Fibroblast of skin of left biceps (primary cell): ENCODE measurements at places on chromosomes 2 and 18.

- no peak for DNase-seq
Measured at GRCh38 chr2:16642088-16642487, 23.5 kb downstream of the CYRIA start.

DNA sequence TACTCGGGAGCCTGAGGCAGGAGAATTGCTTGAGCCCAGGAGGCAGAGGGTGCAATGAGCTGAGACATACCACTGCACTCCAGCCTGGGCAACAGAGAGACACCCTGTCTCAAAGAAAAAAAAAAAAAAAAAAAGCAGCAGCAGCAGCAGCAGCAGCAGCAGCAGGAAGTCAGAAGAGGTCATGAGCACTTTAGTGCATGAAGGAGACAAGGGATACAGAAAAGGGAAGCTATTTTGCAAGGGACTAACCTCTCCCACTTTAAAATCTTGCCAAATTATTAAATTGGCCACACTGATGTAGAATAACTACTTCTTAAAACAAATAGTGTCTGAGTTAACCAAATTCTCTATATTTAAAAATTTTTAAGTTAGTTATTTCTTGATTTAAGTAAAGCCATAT lies 113.4 kb upstream of the PDE1A start:
- no peak for DNase-seq

- no peak for DNase-seq
Measured at GRCh38 chr2:199991691-199992090, 36.3 kb downstream of the MAIP1 start.

DNA sequence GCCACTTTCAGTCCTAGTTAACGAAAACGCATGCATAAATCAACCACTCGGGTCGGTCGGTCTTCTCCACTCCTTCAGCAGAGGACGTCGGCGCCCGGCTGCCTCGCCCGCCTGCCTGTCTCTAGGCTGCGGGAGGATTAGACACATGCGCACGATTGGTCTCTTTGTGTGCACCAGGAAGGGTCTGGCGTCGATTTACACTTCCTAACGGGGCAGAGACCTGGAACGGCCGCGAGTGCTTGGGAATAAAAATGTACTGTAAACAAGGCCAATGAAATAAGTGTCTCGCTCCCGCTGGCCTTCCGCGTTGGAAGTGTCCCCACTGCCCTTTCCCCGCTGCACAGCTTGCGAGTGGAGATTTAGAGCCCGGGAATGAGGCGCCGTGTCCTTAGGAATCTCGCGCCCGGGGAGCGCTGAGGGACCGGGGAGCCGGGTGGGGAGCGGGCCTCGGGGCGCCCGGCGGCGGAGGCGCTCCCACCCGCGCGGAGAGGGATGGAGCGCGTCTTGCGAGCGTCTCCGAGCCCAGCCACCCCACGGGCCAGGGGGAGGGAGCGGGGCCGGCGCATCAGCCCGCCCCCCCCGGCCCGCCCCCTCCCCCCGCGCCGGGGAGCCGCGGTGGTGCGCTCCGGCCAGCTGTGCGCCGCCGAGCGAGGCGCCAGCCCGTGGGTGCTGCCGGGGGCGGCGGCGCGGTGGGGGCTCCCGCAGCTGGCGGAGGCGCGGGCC lies at the start of gene DOK6:
DOK6 (plus strand) TSS at position 636 of the 723 bp plus-strand sequence.
- DNase-seq, result peak; percentile 50

- DNase-seq, result peak; percentile 49
Measured at GRCh38 chr18:61551586-61551985, 218.4 kb downstream of the CDH20 start.

GRCh38 chr2:218323526-218324472 lies 31.5 kb upstream of the TMBIM1 start:
- peak; percentile 25 for DNase-seq

- DNase-seq, result no peak
Measured at GRCh38 chr18:40056079-40056692, 1898.8 kb upstream of the PIK3C3 start.

DNA sequence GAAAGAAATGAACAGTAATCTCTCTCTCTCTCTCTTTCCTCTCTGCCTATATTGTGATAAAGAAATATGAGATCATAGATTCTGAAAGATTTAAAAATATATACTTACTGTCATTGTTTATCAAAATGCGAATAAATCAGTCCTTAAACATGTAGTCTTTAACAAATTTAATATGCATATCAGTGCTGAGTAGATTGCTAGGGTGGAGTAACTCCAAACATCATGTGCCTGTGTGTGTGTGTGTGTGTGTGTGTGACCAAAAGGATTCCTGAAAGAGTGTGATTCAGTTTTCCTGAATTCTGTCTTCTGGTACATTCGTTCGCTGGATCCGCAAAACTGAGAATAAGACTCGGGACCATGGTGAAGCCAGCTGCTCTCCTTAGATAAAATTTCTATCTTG lies 24.0 kb upstream of the DSEL start:
- DNase-seq, result no peak

- DNase-seq, result no peak
Measured at GRCh38 chr2:70330476-70330875, 28.6 kb upstream of the FAM136A start.

DNA sequence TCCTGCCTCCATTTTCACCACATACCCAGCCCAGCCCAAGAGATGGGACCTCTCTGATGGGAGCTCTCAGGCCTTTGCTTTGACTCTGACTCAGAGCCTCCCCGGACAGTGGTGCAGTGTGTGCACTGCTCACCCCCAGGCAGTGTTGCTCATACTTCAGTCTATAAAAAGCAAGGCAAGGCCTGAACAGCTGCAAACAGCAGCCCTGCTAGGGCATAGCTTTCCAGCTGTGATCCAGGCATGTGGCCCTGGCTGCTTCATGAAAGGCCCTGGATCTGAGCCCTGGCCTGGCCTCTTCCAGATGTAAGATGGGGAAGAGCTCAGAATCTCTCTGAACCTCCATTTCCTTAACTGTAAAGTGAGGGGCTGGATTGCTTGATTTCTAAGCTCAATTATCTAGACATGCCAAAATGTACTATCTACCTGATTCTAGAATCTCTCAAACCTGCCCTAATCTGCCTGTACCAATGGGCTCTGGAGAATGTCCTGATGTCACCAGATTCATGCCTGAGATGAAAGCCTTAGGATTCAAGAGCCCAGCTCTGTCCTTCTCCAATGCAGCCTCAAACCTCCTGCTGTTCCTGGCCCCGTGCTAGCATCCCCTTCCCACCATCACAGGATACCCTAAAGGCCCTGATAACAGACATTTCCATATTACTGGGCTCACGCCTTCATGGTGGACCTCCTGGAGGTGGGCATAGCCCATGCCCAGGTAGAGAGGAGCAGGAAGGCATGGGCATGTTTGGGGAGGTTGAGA lies 206.9 kb downstream of the ARL4C start:
- DNase-seq, result peak; percentile 52

DNA sequence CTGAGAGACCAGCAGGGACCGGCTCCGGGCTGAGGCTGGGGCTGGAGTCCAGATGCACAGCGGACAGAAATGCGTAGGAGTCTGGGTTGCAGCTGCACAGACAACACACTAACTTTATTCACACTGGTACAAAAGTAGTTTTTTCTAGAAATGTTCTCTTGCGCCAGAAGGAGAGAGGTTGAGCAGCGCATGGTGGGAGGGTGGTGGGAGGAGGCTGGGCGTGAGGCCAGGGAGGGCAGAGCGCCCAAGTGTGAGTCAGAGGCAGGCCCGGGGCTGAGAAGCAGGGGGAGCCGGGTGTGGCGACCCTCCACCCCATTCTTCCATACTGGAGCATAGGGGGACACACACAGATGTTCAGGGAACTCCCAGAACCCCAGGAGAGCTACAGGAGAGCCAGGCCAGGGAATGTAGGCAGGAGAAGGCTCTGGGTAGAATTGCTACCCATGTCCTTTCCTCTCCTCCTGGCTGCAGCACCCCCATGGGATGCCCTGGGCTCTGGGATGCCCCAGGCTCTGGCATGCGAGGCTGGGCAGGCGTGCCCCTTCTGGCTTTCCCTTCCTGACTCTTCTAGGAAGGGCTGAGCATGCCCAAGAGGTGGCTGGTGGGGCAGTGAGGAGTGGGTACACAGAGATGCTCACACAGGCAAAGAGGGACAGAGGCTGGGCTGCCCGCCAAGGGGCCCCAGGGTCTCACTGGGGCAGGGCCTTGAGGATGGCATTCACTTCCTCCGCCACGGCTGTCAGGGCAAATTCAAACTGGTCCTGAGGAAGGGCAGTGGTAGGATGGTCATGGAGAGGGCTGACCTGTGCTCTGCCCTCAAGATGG lies 10.6 kb downstream of the DNAJB2 start:
- DNase-seq, result peak; percentile 73

DNA sequence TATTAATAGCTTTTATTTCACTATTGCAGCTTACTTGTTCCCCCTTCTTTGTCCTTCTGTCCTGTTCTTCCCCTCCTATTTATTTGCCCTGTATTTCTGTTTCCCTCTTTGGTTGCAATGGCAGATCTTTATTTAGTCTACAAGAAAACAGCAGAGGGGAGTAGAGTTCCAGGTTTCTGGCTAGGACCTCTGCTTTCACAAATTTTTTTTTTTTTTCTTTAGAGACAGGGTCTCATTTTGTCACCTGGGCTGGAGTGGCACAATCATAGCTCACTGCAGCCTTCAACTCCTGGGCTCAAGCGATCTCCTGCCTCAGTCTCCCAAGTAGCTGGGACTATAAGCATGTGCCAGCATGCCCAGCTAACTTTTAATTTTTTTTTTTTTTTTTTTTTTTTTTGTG lies 188.1 kb upstream of the SPRED2 start:
- DNase-seq, result no peak

DNA sequence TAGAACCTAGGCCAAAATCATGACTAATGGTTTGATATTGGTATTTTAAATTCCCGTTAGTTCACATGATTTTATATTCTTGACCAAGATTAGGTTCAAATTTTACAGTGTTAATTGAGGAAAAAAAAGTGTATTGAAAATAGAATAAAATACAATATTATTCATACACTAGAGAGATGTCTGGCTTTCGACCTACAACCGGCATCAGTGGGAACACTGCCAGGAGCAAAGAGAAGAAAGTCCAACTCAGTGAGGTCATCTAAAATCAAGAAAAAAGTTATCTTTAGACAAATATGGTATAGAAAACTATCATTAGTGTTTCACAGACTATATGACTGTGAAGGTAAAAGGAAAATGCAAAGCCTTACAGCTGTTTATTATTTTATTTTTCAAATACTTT lies 81.5 kb downstream of the PIGN start:
- no peak for DNase-seq

DNA sequence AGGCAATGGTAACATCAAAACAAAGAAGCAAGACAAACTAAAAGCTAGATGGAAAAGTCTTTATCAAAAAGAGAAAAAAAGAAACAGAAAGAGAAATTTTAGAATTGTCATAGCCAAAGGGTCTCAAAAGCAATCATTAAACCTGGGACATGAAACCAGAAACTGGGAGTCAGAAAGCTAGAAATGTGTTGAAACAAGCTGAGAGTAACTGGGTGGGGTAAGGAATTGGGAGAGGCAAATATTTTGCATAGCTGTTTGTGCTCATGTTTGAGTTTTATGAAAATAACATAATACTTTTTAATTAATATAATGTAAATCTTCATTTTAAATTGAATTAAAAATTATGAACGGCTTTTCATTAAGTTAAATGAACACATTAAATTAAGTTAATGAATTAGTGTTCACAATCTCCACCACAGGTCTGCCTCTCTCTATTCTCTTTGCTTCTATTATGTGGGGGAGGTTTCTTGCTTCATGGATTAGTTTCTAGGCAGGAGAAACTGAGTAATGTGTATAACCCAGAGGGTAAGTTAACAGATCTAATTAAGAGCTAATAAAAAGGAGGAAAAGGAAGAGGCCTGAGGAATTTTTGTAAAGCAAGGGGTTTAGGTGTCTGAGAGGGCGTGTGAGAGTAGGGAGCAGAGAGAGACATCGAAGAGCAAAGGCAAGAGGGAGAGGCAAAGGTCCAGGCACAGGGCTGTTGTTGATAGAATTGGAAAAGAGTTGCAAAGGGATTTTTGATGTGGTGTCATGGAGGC lies 20.0 kb upstream of the SERPINB2 start:
- no peak for DNase-seq

GRCh38 chr2:137096693-137097092 lies 331.3 kb downstream of the THSD7B start:
- DNase-seq, result no peak

DNA sequence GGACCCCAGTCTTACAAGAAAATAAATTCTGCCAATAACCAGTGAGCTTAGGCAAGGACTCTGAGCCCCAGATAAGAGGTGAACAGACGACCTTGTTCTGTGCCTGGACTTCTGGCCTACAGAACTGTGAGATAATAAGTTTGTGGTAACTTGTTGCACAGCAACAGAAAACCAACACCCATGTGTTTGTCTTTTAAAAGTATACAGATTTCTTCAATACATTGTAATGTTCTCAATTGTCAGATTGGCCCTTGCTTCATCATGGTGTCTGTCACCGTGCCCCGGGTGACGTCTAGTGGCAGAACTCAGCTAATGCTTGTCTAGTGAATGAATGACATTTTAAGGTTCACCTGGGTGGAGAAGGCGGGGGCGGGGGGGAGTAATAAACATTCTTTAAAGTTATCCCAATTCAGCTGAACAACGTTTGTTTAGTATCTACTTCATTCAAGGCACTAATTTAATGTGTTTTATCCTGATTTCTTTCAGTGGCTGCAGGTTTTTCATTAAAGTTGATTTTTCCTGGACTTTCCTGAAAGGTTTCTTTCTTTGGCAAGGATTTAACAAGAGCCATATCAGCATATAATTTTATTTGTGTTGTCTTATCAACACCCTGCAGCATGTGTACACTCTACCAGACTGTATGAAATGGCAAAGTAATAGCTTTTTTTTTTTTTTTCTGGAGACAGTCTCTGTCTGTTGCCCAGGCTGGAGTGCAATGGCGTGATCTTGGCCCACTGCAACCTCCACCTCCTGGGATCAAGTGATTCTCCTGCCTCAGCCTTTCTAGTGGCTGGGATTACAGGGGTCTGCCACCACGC lies 123.8 kb upstream of the DLX2 start:
- DNase-seq, result no peak

- no peak for DNase-seq
Measured at GRCh38 chr2:37669446-37669845, 2.0 kb downstream of the CDC42EP3 start.

GRCh38 chr2:76295762-76296161 lies 585.0 kb upstream of the GCFC2 start:
- no peak for DNase-seq

DNA sequence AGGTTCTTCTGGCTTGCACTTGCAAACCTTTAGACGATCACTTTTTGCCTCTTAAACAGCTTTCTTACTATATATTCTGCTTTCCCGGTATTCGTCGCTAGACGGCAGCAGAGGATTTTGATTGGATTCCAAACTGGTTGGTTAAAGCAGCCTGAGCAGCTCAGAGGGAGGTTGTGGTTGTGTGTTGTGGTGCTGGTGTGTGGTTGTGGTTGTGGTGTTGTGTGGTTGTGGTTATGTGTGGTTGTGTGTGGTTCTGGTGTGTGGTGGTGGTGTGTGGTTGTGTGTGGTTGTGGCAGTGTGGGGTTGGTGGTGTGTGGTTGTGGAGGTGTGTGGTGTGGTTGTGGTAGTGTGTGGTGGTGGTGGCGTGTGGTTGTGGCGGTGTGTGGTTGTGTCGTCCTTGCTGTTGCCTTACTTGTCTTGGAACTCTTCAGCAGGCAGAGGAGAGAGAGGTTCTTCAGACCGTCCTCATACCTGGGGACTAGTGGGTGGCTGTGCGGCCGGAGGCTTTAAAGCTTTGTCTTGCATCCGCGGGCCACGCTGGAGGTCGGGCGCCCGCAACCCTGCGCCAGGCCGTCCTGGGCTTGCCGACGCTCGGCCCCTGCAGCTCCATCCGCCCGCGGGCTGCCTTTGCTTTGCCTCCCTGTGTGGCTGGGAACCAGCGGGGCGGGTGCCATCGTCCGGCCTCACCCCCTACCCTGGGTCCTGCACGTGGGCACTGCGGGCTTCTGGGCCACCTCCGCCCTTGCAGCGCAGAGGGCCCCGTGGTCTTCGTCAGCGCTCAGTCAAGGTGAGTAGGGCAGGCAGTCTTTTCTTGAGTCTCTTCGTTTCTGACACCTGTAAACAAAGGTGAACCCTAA lies 190.8 kb downstream of the ARHGAP28 start:
- peak; percentile 39 for DNase-seq

GRCh38 chr2:182631299-182631698 lies 84.8 kb upstream of the DNAJC10 start:
- DNase-seq, result no peak
